NCI-H69 (cell line): ENCODE measurements at places on chromosomes 3 and 15.
A peak's percentile ranks its signal among the peaks of the same experiment; 100 is the strongest.

DNA sequence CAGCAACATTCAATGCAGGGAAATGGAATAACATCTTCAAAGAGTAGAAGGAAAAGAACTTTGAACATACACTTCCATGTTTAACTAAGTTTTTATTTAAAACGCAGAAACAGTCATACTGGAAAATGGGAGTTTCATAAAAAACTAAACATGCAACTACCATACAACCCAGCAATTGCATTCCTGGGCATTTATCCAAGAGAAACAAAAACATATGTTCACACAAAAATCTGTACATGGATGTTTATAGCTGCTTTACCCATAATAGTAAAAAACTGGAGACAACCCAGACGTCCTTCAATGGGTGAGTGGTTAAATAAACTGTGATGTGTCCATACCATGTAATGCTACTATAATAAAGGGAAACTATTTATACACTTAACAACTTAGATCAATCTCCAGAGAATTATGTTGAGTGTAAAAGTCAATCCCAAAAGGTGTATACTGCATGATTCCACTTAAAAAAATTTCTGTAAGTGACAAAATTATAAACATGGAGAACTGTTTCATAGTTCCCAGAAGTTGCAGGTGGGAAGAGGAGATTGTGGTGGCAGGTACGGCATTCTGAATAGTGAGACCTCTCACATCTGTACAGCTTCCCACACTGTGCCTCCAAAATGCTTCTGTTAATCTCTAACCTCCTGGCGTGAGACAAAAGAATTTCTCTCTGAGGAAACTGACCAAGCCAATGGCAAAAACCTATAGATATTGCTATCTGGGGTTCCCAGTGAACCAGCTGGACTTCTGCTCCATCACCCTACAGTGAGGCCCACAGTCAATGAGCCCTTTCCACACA lies 23.1 kb downstream of the ISG20 start:
- DNase-seq: no peak

- DNase-seq: no peak
Observed at GRCh38 chr3:43872301-43872700, 181.6 kb downstream of the ABHD5 start.

DNA sequence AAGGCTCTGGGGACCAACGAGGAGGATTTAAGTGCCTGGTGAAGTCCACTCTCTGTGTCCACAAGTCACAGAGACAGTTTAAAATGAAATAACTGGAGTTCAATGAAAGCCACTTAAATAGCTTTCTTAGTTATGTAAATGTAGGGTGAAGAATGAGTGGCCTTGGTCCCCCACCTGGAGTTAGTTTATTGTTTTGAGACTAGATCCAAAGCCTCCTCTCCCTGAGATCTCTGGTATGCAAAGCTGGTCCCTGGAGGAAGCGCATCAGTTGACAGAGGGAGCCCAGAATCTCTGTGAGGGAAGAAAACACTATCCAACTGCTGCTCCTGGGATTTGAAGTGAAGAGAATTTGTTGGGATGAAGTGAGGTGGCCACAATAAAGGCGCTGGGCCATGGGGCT lies 40.5 kb downstream of the EXOG start:
- no peak for DNase-seq

DNA sequence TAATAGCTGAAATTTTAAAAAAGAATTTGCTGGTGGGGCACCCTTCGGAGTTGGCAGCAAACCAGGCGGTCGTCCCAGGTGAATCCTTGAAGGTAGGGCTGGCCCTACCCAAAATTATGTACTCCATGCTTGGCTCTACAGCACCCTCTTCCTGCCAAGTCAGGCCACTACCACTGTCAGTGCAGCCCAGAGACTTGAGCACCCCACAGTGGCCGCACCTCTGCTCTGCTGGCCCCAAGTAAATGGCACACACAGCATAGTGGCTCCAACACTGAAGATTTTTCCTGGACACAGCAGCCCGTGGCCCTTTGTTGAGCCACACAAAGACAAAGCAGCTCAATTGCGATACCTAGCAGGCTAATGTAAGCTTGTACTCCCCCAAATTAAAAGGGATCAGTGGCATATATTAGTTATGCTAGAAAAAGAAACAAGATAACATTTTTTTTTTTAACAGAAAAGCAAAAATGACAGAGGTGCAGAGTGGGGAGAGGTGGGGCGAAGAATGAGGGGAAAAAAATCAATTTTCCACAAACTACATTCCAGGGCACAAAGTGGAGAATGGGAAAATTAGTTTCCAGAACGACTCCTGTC lies 250.5 kb downstream of the UACA start:
- peak; percentile 71 for DNase-seq

- no peak for DNase-seq
Observed at GRCh38 chr15:39213385-39213840, 367.5 kb upstream of the THBS1 start.

- peak; percentile 5 for DNase-seq
Observed at GRCh38 chr3:112814266-112814665, 32.4 kb downstream of the CD200R1L start.

- DNase-seq: no peak
Observed at GRCh38 chr3:126347543-126348161, 9.6 kb downstream of the KLF15 start.

DNA sequence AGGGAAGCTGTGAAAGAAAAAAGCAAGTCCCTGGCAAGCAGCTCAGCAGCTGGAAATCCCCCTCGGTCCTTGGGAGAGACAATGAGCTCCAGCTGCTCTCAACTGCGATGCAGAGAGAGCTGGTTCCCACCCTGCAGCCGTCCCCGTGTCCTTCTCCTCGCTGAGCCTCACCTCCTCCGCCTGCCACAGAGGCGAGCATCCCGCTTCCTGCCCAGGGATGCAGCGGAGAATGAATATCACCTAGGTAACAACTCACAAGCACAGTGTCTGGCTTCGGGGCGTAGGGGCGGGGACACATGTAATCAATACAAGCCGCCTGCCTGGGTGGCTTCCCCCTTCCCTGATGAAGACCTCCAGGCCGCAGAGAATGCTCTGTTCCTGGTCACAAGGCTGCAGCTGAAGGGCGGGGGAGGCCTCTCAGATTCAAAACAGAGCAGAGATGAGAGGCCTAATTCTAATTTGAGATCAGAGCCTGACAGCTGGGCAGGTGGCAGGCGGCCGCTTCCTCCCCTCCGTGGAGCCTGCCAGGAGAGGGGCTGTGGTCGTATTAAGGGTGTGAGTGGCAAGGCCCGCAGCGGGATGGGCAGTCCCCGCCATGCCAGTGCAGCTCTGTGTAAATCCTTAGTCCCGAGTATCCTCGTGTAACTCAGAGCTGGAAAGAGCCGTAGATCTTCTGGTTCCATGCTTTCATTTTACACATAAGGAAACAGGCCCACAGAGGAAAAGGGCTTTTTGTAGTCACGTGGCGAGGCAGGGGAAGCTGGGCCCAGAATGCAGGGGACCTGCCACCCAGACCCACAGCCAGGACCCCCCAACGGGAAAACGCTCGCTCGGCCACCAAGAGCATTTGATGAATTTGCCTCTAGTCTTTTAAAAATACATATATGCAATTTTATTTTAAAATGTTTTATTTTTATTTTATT lies 24.3 kb downstream of the ZDHHC19 start:
- DNase-seq: peak; percentile 59

DNA sequence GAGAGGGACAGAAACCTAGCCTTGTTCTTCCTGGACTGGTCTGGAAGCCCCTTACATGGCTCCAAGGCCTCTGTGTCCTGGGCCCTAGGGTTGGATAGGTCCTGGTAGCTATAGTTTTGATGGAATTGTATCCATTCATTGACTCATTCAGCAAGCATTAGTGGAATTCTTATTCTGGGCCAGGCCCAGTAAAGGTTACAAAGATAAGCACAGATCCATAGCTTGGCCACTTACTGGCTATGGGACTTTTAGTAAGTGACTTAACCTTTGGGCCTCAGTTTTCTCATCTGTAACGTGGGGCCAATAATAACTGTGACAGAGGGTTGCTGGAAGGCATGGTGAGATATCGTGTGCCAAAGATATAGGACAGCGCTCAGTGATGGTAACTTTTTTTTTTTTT lies 13.6 kb upstream of the DAG1 start:
- DNase-seq: no peak

- no peak for DNase-seq
Observed at GRCh38 chr3:55804170-55805095, 317.3 kb upstream of the WNT5A start.

GRCh38 chr15:38487378-38487777 lies 33.5 kb downstream of the FAM98B start:
- no peak for DNase-seq

GRCh38 chr3:55017876-55018275 lies 90.0 kb upstream of the LRTM1 start:
- DNase-seq: no peak

DNA sequence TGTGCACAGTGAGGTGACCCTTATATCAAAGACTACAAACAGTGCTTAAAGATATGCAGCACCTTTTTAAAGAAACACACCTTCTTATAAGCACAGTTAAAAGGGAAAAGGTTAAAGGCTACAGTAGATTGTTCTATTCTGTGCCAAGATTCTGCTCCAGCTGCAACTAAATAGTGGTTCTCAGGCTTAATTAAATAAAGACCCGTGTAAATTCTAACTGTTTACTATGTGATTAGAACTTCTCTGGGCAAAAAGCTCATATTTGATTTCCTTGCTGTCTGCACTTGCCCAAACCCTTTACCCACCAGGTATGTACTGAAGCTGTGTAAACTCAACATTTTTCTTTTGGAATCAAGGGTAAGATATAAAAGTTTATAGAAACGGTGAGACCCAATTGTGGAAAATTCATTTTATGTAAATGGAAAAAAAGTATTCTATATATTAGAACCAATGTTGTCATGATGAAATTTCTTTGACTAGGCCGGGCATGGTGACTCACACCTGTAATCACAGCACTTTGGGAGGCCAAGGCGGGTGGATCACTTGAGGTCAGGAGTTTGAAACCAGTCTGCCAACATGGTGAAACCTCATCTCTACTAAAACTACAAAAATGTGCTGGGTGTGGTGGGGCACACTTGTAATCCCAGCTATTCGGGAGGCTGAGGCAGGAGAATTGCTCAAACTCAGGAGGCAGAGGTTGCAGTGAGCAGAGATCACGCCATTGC lies 230.6 kb downstream of the MECOM start:
- DNase-seq: peak; percentile 97
